Left kidney (tissue), 8 donors: ENCODE measurements at places on chromosomes 11 and 22. TPM values are rescaled to one million over a fixed set of nuclear protein-coding genes. Genes with fewer than 3 reads are reported as not detected.
A peak's percentile ranks its signal among the peaks of the same experiment; 100 is the strongest.

DNA sequence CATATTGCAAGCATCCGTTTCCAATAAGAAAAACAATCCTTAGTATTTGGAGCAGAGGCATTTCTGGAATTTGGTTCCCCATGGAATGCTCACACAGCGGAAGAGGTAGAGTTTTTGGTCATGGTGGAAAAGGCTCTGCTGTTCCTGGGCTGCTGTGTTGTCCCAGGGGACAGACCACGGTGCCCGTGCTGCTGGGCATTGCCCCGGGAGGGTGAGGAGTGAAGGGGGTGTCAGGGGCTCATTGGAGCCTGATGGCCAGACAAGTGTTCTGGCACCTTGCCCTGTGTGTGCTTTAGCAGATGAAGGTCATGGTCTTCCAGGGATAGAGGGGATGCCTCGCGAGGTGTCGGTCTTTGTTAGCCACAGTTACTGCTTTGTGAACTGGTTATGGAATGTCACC, 61.2 kb downstream of the MPPED1 start:
- DNase-seq = no peak

DNA sequence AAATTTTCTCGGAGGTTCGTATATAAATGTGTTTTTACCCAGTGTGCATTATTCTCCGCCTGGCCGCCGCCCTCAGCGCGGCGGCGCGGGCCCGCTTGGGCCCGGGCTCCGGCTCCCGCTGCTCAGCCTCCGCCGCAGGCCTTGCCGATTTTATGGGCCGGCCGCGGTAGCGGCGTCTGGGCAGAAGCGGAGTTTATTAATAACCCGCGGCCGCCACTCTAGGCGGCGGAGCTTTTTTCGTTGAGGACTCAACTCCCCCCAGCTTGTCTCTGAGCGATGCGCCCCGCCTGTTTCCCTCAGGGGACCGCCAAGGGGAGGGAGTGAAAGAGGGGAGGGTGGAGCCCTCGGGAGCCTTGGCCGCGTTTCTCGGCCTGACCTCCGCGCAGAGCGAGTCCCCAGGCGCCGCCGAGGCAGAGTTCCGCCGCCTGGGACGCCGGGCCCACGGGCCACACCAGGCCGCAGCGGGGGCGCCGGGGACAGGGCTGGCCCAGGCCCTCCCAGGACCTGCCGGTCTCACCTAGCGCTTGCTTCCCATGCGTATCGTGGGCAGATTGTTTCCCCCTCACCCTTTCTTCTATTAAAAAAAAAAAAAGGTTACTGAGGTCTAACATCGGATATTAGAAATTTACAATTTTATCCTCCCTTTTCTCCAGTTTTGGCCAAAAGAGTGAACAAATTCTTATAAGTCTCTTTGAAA, 399 bp downstream of the ZNF143 start:
- peak; percentile 87 for DNase-seq

DNA sequence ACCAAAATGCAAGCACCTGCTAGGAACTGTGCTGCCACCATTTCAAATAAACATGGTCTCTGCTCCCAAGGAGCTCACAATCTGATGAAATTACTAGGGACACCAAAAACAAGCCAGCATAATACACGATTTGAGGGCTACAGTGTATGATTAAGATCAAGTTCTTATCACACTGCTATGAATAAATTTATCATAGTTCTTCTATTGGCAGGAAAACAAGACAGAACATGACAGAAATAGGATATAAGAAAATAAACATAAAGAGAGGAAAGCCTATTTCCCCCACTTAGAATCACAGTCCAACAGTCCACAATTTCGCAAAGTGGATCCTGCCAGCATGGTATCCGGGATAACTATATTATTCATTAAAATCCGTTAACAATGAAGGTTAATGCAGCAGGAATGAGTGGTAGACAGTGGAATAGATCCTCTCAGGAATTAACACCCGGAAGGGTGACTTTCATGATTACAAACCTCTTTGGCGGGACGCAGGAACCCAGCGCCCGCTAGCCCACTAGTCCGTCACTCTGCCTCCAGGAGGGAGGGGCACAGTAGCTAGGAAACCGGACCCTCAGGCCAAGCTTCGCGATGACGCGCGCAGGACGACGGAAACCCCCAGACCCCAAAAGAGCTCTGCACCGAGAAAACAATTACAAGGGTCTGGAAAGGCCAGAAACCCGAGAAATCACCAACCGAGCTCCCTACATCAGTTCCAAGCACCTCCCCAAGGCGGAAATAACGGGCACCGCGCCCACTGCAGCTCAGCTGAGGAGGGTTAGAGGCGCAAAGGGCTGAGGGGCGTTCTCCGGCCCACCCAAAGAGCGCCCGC, 607 bp downstream of the CCDC82 start:
- peak; percentile 75 for DNase-seq

- no peak for DNase-seq
Observed at GRCh38 chr11:134032501-134033091, 36.3 kb upstream of the JAM3 start.

GRCh38 chr22:44915441-44915840, 94.4 kb downstream of the PHF21B start:
- DNase-seq = no peak

GRCh38 chr11:67644042-67644441, 4.5 kb upstream of the TBX10 start:
- DNase-seq = no peak

DNA sequence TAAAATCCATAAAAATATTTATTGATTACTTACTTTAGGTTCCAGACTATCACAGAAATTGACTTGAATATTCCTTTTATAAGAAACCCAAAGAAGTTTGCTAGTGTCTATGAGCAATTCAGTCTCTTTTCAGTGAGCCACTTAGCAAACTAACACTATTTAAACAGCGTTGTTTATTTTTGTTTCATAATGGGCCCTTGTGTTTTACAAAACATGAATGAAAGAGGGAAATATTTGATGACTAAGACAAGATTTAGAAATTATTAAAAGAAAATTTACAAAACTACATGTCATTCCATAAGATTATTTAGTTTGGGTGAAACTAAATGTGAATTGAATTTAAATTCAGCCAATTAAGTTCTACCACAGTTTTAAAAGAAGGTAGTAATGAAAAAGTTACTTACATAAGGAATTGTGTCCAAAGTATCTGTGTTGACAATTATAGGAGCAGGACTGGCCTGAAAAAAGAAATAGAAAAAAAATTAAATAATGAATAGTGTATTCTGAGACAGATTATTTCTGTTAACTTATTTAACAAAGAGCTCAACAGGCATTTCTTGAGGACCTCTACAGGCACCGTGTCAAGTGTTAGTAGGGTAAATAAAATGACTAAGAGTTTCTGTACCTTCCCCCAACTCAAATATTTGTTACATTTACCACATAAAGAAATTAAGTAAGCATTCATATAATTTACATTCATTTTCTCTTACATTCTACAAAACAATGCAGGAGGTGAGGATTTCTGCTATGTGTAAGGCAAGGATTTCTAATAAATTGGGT, 964.9 kb upstream of the CCDC90B start:
- DNase-seq = no peak

DNA sequence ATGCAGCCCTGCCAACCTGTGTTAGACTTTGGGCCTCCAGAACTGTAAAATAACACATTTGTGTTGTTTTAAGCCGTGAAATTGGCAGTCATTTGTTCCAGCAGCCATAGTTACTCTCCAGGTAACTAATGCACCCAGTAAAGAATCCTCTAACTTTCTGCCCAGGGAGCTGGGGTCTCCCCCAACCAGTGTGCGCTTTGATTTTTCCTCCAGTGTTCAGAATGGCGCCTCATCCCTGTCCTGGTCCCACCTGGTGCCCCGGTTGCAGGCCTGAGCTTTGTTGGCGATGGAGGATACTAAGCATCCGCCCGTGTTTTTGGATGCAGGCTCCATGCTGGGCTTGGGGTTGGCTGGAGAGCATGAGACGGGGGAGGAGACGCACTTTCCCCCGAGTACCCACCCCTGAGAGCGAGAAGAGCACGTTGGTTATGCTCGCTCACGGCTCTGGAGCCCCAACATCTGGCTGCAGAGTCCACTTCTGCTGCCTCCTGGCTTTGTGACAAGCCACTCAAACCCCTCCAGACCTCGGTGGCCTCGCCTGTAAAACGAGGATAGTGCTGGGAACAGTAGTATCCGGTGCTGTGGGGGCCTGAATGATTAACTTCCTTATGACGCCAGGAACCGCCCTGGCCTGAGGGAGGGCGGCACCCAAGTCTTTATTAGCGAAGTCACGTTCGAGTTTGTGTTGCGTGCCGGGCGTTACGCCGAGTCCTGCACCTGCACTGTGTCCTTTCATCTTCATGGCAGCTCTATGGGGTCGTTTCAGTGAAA, 25.8 kb downstream of the MRGPRD start:
- DNase-seq = peak; percentile 50

GRCh38 chr22:44391481-44392445, 79.0 kb upstream of the SHISAL1 start:
- DNase-seq = no peak

DNA sequence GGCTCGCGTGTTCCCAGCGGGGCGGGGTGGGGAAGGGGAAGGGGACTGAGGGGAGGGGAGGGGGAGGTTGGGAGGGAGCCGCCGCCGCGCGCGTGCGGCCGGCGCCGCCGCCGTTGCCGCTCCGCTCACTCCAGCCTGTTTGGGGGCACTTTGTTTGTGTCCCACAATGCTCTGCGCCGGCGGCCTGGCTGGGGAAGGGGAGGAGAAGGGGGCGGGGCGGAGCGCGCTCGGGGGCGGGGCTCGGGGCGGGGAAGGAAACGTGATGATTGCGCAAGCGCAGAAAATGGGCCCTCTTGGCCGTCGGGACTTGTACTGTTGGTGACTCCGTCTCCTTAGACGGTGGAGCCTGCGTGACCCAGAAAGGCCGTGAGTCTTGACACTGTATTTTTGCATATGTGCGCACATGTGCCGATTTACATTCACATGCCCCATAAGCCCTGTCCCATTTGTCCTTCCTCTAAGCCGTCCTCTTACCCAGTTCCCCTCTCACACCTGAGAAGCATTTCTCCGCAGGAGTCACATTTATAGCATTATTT, at the start of gene ZBTB44:
Gene ZBTB44, minus strand, starts transcription at position 168 of the 536 bp plus-strand sequence. CDS start 53,044 bp downstream, outside the sequence.
- peak; percentile 88 for DNase-seq

- no peak for DNase-seq
Observed at GRCh38 chr22:46000081-46001027, 23.4 kb upstream of the WNT7B start.

- no peak for DNase-seq
Observed at GRCh38 chr22:40147388-40148176, 30.1 kb upstream of the TNRC6B start.

- DNase-seq = no peak
Observed at GRCh38 chr11:11985016-11985715, 23.3 kb downstream of the DKK3 start.

DNA sequence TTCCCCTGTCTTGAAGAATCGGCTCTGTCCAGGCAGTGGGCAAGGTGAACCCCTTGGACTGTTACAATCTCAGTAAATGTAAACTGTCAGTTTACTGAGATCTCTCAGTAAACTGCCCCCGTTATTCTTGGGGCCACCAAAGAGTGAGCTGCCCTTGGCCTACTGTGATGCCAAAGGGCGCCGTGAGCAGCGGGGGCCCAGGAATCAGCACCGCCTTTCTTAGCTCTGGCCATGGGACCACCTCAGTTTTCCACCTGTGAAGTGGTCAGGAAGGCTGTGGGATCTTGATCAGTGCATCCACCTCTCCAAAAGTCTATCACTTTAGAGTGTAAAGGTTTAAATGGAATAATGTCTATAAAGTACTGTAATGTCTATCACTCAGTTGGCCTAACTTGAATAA, 57.1 kb downstream of the THAP12 start:
- DNase-seq = no peak

- no peak for DNase-seq
Observed at GRCh38 chr22:44995715-44996114, 14.1 kb downstream of the PHF21B start.

- no peak for DNase-seq
Observed at GRCh38 chr11:14144934-14145333, 182.4 kb downstream of the SPON1 start.

DNA sequence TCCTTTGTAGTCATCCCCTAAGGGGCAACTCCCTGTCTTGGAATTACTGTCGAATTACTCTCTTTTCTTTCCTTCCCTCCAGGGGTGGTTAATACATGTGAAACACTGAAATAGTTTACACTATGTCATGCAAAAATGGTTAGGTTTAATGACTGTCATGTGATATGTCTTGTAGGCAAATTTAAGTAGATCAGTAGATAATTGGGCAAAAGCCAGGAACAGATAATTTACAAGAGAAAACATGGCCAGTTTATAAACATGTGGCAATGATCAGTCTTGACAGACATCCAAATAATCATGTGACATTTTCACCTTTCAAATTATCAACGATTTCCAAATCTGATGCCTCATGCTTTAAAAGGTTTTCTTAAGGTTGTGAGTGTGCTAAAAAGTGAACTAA, 3.9 kb downstream of the VWA5A start:
- no peak for DNase-seq

DNA sequence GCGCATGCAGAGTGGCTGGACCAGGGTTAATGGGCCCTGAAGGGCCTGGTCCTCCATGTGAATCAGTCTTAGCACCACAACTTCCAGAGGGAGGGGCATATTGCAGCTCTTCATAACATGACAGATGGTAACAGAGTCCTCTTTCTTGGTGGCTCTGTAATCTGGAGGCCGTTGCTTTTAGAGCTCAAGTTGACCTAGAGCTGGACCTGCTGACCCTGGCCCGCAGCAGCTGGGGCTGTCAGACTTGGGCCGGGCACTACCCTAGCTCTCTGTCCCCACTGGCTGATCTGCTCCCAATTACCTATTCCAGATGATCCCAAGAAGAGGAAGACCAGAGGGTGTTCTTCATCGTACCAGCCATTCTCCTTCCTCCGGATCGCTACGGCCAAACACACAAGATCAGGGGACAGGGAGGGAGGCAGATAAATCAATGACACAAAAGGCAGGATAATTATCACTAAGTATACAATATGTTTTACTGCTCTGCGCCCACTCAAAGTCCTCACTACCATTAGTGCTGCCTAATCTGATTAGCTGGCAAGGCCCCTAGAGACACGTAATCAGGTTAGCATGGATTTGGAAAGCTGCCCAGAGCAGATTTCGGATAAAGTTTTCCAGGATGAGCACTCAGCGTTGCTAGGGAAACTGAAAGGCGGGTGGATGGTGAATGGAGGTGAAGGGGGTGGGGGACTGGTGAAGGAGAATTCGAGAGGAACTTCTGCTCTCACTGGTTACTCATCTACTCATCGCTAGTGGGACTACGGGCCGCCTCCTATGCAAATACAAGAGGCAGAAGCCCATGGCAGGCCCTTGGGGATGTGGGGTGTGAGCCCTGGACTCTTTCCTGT, 64.5 kb upstream of the PHOX2A start:
- DNase-seq = peak; percentile 25

GRCh38 chr11:16744128-16744725, 5.8 kb downstream of the C11orf58 start:
- no peak for DNase-seq

MAPK8IP2 gene
- 0.83 TPM for polyA plus RNA-seq

GAB4 gene
- polyA plus RNA-seq = not detected

GUCD1 gene
- 90.0 TPM for polyA plus RNA-seq

COA4 gene
- polyA plus RNA-seq = 61.1 TPM

ACCS gene
- polyA plus RNA-seq = 48.0 TPM

PARVB gene
- polyA plus RNA-seq = 17.9 TPM

GRM5 gene
- 0.13 TPM for polyA plus RNA-seq

NCAM1 gene
- polyA plus RNA-seq = 87.3 TPM

SCUBE2 gene
- 6.8 TPM for polyA plus RNA-seq

OR52I2 gene
- polyA plus RNA-seq = 0.03 TPM

MS4A15 gene
- polyA plus RNA-seq = not detected

SCN3B gene
- polyA plus RNA-seq = 2.5 TPM

GRIK4 gene
- polyA plus RNA-seq = 1.3 TPM

TAGLN gene
- 114 TPM for polyA plus RNA-seq

CCDC134 gene
- polyA plus RNA-seq = 10.1 TPM
